Stimulated activated CD4-positive, alpha-beta T cell treated with anti-CD3 and anti-CD28 coated beads, Interleukin-12 subunit alpha, Interleukin-12 subunit beta, amount 100 ng/mL, for 48 hours (primary cell): ENCODE measurements at places on chromosomes 11 and 22.

DNA sequence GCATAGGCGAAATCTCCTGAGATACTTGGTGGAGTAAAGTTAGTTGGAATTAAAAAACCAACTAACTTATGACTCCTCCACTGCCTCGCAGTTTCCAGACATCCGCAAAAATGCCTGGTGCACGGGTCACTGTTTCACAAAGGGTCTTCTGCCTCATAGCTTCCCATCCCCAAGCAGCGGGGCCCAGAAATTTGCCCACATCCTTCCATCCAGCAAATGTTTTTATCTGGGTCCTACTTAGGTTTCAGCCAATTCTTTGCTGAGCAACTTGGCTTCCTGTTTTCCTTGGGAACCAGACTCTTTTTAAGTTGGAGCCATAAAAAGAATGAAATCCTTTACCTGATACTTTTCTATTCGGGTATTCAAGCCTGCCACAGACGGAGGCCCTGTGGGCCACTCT is 36.2 kb downstream of the FZD4 start:
- no peak for DNase-seq

GRCh38 chr11:117171007-117171403 is 7.5 kb upstream of the SIDT2 start:
- DNase-seq: no peak

- DNase-seq: no peak
Observed at GRCh38 chr11:69356703-69357457, 62.9 kb downstream of the MYEOV start.

DNA sequence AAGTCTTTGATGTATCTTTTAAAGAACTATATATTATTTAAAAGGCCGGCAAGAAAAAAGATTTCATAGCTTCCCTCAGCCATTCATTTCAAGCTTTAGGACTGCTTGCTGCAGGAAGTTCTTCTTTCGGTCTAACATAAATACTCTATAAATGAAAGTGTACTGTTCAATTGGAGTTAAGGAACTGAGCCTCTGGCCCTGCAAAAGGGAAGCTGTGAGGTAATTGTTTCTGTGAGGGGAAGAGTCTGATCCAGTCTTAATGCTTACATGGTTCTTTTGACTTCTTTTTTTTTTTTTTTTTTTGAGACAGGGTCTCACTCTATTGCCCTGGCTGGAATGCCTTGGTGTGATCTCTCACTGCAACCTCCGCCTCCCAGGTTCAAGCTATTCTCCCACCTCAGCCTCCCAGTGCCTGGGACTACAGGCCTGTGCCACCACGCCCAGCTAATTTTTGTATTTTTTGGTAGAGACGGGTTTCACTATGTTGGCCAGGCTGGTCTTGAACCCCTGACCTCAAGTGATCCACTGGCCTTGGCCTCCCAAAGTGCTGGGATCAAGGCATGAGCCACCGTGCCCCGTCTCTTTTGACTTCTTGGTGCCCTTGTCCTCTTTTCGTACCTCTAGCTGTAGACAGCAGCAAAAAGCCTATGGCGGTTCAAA is 4.7 kb upstream of the TRIM29 start:
- DNase-seq: no peak

- DNase-seq: no peak
Observed at GRCh38 chr22:48517039-48518030, 1310.3 kb downstream of the BRD1 start.

- no peak for DNase-seq
Observed at GRCh38 chr11:115284773-115285172, 219.4 kb downstream of the CADM1 start.

- no peak for DNase-seq
Observed at GRCh38 chr11:32884770-32885384, 7.7 kb upstream of the QSER1 start.

DNA sequence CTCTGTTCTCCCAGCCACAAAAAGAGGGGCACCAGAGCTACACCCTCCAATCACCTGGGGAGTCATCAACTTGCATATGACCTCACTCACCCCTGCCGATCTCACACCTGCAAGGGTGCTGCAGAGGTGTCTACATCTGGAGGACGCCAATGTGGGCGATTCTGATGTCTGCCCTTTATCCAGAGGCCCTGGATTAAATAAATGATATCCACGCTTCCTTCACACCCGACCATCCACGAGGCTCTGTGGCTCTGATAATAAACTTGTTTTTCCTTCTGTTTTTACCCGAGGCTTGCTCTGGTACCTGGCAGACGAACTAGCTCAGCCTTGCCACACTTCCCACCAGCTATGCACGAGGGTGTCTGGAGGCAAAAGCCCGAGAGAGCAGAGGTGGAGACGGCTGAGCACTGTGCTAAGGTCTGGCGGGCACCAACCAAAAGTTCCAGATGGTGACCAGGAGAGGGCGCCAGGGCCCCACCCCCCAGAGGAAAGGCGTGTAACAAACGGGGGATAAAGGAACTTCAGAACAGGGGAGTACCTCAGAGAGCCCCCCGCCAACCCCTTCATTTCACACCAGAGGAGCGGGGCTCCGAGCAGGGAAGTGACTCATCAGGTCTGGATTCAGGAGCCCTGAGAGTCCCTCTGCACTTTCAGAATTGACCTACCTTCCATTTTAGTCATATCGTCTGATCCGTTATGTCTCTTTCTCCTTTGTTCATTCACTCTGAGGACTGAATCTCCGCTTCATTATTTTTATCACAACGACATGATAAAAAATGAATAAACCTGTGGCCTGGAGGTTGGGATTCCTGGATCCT is 13.5 kb downstream of the SCN3B start:
- DNase-seq: peak; percentile 45

DNA sequence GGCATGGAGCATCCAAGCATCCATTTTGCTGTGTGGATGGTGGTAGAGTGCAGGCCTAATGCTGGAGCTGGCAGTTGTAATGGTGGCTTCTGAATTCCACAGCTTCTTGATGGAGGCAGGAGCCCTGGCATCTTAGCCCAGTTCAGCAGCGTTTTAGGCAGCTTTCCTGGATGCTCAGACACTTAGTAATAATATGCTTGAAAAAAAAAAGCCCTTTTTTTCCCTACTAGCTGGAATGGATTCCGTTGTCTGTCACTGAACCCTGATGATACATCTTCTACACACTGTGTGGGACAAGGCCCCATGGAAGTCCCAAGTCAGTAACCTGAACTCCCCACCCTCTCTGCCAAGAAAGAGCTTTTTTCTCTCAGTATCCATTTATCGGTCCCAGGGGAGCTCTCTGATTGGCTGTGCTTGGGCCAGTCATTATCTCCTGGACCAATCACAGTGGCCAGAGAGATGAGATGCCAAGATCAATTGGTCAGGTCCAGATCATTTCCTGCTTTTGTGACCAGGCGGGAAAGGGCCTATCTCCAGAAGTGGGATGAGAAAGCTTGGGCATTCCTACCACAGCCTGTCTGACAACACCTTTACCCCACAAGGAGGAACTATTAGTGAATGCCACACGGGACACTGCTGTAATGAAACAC is 34.2 kb downstream of the MCM5 start:
- no peak for DNase-seq

DNA sequence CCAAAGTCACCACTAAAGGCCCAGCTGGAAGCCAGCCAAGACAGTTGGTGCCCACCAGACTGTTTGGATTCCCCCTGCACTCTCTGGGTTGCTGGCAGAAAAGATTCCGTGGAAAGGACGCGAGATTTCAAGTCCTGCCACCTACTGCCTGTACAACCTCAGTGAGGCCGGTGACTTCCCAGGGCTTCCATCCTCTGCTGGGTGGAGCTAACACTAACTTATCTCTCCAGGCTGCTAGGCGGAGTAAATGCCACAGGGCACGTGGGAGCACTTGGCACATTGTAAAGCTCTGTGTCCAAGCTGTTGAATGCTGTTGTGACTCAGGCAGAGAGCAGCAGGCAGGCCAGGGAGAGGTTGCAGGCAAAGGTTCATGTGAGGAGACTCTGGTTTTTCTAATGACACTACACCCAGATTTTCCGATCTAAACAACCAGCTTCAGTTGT is 50.9 kb upstream of the CDON start:
- no peak for DNase-seq

GRCh38 chr11:118226781-118227180 is 2.0 kb upstream of the JAML start:
- DNase-seq: no peak

- DNase-seq: no peak
Observed at GRCh38 chr11:90884181-90884580, 661.3 kb upstream of the CHORDC1 start.
